ENCODE measurements at places on chromosomes 7 and 10.
A peak's percentile ranks its signal among the peaks of the same experiment; 100 is the strongest.

DNA sequence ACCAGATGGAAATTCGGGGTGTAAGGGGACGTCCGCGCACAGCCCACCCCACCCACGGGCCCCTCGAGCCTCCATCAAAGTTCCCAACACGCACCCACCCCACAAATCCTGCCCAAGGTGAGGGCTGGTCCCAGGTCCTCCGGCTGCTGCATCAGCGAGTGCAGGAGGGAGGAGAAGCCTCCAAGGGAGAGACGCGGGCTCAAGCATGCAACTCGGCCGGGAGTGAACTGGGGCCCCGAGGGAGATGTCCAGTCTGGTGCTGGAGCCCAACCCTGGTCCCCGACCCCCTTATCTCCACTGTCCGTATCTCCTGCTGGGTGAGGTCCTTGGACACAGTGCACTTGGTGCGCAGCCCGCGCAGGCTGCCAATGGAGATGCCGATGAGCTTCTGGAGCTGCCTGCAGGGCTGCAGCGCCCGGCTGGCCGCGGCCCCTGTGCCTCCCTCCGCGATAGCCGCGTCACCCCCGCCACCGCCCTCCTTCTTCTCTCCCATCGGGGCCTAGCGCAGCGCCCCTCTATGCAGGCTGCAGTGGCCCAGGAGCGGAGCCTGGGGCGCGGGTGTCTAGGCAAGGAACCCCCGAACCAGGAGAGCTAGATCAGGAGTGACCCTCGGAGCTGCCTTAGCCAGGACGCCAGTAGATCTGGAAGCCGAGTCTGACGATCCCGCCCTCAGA lies 489.2 kb downstream of the ZNF33B start:
- no peak for DNase-seq

DNA sequence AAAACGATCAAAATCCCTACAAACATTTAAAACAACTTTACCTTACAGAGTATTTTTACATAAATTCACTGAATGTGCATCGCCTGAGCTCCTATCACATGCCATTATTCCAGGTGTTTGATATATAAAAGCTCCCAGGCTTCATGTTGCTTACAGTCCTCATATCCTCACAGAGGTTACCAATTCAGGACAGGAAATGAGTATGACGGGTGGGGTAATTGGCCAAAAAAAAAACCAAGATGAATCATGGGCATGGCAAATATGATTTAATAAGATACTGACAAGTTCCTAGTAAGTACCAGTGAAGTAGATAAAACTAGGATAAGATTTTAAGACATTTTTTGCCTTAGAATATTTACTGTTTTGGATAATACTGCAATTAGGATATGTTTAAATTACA lies 135.8 kb downstream of the KMT2E start:
- DNase-seq = no peak

DNA sequence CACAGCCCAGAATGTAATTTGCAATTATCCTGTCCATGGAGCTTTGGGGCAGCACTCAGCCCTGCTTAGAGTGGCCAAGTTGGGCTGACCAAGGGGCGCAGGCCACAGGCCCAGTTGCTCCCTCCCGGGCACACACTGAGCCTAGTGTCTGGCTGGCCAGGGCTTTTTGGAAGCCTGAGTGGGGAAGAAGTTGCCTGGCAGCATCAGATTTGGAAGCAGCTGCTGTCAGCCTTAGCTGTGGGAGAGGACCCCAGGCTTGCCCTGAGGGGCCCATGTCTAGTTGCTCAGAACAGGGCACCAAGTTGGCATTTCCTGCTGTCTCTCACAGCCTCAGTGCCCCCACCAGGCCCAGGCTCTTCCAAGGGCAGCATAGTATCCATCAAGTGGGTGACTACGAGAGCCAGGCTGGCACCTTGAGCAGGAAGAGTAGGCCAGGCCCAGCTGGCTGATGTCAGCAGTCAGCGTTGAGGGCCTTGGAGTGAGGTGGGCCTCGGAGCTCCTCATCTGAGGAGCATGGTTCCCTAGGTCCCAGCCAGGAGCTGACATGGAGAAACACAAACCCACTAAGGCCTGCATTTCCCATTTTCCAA lies 14.4 kb downstream of the ANTXRL start:
- no peak for DNase-seq

GRCh38 chr10:104316321-104317099 lies 21.8 kb downstream of the ITPRIP start:
- no peak for DNase-seq

- DNase-seq = no peak
Observed at GRCh38 chr10:88082806-88083596, 219.6 kb downstream of the PTEN start.

GRCh38 chr10:110455446-110455845 lies 42.3 kb upstream of the DUSP5 start:
- peak; percentile 42 for DNase-seq

DNA sequence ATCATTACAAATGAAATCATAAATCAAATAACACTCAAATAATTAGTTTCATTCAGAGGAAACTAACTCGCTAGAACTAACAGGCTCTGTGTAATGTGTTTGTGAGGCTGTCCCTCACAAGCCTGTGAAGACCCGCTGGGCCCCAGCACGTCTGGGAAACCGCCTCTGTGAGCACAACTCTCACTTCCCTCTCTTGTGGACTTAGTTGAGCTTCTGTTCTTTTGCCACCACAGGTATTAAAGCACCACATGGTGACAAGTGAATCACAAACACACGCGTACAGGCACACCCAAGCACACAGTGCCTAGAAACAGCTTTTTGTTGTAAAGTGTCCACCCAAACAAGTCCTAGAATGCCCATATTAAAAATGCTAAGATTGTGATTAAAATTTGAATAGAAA lies 51.0 kb downstream of the ZNF777 start:
- DNase-seq = no peak

- DNase-seq = no peak
Observed at GRCh38 chr7:45657890-45658715, 83.9 kb downstream of the ADCY1 start.

DNA sequence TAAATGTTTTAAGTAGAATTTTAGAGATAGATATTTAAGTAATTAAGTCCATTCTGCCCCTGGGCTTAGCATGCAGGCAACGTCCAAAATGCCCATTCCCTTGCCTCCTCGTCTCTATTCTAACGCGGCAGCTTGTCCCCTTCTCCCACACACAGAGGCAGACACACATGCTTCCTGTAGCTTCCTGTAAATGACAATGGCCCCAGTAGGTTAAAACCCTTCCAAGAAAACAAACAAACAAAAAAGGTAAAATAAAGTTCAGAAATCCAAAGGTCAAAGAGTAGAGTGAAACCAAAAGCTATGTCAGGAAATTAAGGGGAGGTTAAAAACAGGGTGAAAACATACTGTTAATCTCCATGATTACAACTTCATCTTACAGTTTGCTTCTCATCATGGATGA lies 857.6 kb downstream of the GATA3 start:
- DNase-seq = no peak

Measured in activated CD4-positive, alpha-beta T cell treated with anti-CD3 and anti-CD28 coated beads, Interleukin-2, amount 50 U/mL, for 4 hours (primary cell).